ENCODE measurements at places on chromosomes 6 and 20.

GRCh38 chr6:14002176-14002947, 77.6 kb downstream of the RNF182 start:
- no peak for DNase-seq

- no peak for DNase-seq
Observed at GRCh38 chr6:105509506-105510331, 106.8 kb upstream of the PREP start.

- DNase-seq, result no peak
Observed at GRCh38 chr6:168305863-168306262, 13.7 kb downstream of the DACT2 start.

GRCh38 chr6:28794175-28795002, 129.4 kb downstream of the TRIM27 start:
- DNase-seq, result no peak

DNA sequence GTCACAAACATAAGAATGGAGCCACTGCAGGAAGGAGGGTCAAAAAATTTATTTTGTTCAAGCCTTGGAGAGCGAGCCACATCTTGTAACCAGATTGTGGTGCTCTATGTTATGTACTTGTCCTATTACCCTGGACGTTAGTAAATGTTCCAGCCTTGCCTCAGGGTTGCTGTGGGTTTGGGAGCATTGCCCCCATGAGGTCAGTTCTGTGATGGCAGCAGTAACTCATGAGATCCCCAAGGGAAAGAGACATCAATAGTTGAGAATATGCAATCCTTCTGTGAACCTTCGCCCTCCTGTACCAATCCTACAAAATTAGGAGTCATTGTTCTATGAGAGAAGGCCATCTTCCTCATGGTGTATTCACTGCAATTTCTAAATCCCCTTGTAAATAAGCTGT, 16.4 kb upstream of the CFAP206 start:
- DNase-seq, result peak; percentile 38

GRCh38 chr6:67888546-67888885, 746.6 kb upstream of the ADGRB3 start:
- DNase-seq, result no peak

DNA sequence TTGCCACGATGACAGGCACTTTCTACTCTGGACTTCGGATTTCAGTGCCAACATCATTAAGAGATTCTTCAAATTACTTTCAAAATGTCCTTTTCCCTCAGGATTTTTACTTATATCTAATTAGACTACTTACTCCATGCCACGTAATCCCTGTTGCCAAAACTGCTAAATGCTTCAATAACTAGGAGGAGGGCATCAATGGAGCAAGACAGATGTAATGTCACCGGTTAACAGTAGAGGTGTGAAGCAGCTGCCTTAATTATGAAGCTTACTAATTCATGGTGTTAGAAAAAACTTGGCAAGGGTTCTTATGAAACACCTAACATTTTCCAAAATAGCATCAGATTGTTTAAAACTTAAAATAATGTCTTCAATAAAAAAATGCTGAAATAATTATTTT, 111.2 kb upstream of the SIM1 start:
- no peak for DNase-seq

DNA sequence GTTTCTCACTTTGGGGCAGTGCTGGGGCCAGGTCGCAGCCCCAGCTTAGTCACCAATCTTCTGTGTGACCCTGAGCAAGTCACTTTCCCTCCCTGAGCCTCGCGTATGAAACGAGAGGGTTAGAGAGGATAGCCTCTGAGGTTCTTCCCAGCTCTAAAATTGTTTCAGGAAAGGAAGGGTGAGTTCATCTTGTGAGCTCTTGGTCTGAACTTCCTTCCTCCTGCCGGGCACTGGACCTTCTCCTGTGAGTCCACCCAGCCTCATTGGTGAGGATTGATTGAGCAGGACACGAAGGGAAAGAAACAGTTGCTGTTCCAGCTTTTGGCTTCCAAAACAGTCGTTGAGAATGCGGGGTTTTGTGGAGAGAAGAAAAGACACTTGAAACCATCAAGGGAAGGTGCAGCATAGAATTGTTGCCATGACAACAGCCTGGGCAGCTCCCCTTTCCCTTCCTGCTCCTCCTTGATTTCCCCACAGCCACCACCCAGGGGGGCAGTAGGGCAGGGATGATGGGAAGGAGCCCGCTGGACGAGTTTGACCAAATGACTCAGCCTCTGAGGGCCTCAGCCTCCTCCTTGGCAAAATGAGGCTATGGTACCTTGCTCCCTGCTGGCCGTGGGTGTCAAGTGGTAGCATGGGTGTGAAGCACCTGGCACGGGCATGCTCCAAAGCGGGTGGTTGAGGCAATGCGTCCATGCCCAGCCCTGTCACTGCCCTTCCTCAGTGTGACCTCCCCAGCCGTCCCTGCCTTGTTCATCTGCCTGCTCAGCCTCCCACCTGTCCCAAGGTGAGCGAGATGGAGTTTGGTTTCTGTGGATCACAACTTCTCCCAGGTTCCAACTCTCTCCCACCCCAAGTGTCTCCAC, 107.8 kb downstream of the CDC5L start:
- no peak for DNase-seq

DNA sequence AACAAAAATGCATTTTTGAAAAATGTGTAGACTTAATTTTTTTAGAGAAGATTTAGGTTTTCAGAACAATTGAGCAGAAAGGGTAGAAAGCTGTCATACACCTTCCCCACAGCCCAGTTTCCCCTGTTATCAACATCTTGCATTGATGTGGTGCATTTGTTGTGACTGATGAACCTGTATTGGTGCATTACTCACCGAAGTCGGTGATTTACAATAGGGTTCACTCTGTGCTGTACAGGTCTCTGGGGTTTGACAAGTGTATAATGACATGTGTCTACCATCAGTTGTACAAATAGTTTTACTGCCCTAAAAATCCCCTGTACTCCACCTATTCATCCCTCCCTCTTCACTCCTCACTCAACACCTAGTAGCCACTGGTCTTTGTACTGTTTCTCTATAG, 23.8 kb upstream of the ADIG start:
- DNase-seq, result no peak

DNA sequence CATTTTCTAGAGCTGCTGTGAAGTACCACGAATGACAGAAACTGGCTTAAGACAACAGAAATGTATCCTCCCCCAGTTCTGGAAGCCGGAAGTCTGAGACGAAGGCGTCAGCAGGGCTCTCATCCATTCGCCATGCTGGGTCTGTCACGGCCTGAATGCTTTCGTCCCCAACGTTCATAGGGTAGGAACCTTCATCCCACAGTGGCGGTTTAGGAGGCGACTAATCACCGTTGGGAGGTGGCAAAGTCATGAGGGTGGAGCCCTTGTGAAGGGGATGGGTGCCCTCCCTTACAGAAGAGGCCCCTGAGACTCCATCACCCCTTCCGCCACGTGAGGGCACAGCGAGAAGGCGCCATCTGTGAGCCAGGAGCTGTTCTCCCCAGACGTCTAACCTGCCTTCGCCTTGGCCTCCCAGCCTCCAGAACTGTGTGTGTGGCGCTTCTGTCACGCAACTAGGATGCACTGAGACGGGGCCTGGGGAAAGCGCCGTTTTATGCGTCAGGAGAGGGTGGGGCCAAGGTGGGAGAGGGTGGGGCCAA, 250.3 kb downstream of the TTLL2 start:
- no peak for DNase-seq

DNA sequence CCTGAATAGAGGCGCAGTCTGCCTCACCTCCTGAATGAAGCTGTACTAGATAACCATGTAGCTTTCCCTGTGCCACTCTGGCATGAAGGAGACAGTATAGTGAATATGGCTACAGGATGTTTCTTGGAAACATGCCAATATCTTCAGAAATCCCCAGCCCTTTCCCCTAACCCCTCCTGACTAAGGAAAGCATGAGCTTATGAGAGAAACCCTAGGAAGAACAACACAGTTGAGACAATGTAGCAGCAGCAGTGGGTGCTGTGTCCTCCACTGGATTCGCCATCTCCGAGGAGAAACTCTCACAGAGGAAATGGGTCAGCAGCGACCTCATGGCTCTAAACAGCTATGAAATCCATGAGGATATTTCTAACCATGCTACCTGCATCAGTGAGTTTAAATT, 6.7 kb downstream of the HLA-DQA1 start:
- DNase-seq, result no peak

DNA sequence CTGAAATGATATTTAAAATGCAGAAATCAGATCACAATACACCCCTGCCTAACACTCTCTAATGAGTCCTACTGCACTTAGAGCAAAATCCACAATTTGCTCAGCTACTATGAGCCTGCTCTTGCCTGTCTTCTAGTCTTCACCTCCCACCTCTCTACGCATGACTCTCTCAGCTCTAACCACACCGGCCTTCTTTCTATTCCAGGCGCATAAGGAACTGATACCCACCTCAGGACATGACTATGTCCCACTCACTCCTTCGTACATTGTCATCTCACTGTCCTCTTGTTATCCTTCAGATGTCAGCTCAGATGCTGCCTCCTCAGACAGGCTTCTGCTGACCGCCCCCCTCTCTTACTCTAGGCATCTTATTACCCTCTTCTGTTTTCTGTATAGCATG, 201.0 kb upstream of the FLRT3 start:
- DNase-seq, result no peak

DNA sequence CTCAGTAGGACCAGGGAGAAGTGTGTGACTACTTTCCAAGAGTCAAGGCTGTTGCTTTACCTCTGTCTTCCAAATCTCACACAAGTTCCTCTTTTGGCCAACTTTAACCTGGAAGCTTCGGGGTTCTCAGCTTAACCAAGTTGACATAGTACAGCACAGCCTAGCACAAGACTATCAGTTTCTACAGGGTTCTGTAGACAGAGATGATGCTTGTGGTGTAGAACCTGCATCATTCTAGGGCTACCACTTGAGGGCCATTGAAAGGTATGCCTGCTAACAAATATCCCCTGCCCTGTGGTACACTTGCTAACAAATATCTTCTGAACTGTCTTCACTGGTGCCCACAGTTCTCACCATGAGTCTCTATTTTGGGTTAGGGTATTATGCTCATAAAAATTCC, 62.0 kb upstream of the MAP3K7 start:
- no peak for DNase-seq

- DNase-seq, result no peak
Observed at GRCh38 chr6:154736618-154737259, 3.5 kb downstream of the SCAF8 start.

GRCh38 chr20:45301824-45302271, 4.8 kb upstream of the RBPJL start:
- no peak for DNase-seq

- no peak for DNase-seq
Observed at GRCh38 chr6:164396071-164397047, 913.0 kb downstream of the C6orf118 start.

- no peak for DNase-seq
Observed at GRCh38 chr6:6312901-6313441, 7.5 kb downstream of the F13A1 start.

DNA sequence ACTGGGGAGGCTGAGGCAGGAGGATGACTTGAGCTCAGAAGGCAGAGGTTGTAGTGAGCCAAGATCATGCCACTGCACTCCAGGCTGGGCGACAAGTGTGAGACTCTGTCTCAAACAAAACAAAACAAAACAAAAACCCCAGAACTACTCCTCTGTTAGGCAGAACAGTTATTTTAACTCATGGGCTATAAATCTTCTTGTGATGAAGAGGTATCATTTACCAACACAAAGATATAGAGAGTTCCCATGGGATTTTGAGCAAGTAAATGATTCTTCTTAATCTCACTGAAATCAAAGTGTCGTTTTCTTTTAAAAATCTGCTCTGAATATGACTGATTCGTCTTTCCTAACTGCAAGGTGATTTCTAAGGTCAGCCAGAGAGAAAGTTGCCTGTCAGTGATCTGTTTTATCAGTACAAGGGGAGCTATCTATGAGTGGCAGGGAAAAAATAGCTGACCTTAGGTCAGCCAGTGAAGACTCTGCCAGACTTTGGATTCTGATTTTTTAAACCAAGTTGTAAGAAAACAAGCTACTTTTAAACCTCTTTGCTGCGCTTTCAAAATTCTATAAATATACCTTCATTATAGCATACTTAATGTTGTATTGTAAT, 3.8 kb upstream of the DSP start:
- no peak for DNase-seq

- DNase-seq, result no peak
Observed at GRCh38 chr20:62979876-62980373, 26.8 kb downstream of the BHLHE23 start.

DNA sequence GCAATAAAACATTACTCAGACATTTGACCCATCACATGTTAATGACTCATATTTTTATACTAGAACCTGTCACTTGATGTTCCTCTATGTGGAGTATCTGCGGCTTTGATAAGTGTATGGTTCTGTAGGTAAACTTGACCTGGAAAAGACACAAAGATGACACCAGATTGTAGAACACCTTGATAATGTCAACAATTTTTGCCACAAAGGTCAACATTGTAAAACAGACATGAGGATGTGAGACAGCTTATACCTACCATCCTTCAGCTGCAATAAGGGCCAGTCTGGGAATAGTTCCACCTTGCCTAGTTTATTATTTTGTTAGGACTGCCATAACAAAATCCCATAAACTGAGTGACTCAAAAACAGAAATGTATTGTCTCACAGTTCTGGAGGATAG, 202.4 kb downstream of the LMBRD1 start:
- DNase-seq, result no peak

DNA sequence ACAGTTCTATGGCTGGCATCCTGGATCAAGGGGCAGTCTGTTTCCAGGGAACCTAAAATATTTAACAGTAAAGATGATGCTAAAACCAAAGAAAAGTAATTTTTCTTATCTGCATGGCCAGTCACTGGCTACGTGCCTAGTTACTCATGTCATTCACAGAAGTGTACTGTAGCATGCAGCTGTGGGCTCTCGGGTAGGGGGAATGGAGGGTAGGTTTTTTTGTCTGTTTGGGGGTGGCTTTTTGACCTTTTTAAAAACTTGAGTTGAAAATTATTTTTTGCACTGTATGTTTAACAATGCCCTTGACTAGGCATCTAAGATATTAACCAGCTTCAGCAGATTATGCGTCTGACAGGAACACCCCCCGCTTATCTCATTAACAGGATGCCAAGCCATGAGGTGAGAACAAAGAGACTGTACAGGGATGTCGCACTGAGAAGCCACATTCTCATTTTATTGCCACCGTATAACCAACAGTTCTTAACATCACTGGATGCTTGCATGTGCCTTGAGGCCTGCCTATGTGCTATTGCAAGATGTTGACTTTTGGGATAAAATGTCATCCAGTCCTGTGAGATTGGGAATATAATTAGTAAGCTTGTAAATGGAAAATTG, 30.3 kb upstream of the MAPK13 start:
- no peak for DNase-seq

- DNase-seq, result no peak
Observed at GRCh38 chr6:163617549-163617948, 203.0 kb downstream of the QKI start.

GRCh38 chr6:155306958-155307357, 7.3 kb downstream of the TFB1M start:
- DNase-seq, result no peak

- DNase-seq, result no peak
Observed at GRCh38 chr20:61850457-61850856, 215.2 kb downstream of the TAF4 start.

- no peak for DNase-seq
Observed at GRCh38 chr20:61487997-61488371, 235.9 kb downstream of the CDH4 start.

- no peak for DNase-seq
Observed at GRCh38 chr6:137999815-138000214, 107.4 kb downstream of the PERP start.

GRCh38 chr6:44667226-44667625, 279.7 kb downstream of the CDC5L start:
- no peak for DNase-seq

Data from H1 (cell line).